Purkinje cell (primary cell): ENCODE measurements at places on chromosomes 12 and 14. TPM values are rescaled to one million over a fixed set of nuclear protein-coding genes. Genes with fewer than 3 reads are reported as not detected.

NAV3 gene
- 5.9 and 10.9 TPM in 2 replicates for polyA plus RNA-seq

GDF3 gene
- not detected in 2 replicates for polyA plus RNA-seq

KRR1 gene
- polyA plus RNA-seq, result 49.0 and 52.3 TPM in 2 replicates

APOLD1 gene
- polyA plus RNA-seq, result 1.4 and 2.1 TPM in 2 replicates
